HuH-7 (cell line): ENCODE measurements at places on chromosomes 4 and X.

GRCh38 chrX:129631849-129632248 is 22.9 kb downstream of the APLN start:
- DNase-seq = no peak

DNA sequence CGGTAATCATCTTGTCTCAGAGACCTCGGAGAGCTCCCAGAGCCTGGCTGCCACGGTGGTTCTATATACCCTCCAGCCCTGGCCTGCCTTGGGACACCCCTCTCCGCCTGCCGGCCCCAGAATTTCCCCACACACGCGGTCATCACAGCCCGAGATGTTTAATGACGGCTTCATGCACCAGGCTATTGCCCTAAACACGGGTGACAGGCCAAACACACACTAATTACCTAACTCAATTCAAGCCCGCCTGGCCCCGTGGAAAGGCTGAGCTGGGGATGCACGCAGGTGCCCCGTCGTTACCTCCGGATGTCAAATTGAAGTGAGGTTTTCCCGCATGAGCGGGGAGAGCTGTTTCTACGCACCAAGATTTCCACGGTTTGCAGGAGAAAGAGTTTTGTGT is 72.9 kb upstream of the PPP2R3B start:
- DNase-seq = no peak

DNA sequence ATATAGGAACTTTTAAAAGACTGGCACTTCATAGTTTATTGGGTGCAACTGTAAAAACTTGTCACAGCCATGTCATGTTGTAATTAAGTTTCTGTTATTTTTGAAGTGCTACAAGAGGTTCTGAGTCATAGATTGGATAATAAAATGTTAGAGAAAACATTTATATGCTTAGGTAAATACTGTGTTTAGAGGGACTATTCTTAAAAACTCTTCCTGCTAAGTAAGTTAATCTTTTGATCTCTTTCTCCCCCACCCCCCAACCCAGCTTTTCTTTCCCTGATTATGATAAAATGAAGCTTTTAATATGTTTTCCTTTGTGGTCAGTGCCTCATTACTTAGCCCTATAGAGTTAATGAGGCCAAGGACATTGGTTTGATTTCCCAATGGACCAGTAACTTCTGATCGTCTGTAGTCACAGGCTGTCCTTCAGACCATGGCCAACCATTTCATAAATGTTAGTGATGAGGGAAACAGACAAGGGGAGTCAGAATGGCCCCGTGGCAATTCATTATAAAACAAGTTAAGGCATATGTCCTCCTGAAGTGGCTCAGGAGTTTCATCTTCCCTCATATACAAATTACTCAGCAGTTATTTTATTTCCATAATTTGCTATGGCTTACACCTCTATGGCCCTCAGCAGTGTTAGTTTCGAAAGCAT is 3.9 kb upstream of the PDLIM5 start:
- DNase-seq = no peak

DNA sequence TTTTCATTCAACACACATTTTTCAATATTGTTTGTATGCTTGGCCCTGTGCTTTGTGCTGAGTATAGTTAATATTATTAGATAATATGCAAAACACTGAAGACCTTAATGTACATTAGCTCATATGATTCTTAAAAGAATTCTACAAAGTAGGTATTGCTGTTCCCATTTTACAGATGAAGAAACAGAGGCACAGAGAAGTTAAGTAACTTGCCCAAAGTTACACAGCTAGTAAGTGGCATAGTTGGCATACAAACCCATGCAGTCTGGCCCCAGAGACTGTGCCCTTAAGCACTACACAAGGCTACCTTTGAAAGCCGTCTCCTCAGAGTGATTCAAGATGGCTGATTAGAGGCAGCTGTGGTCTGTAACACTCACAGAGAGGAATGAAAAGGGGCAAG is 293.4 kb upstream of the F9 start:
- DNase-seq = no peak

- DNase-seq = no peak
These were observed 79.8 kb upstream of the ADGRA3 start for GRCh38 chr4:22595684-22596083.

- DNase-seq = no peak
These were observed 42.9 kb downstream of the FNIP2 start for GRCh38 chr4:158811704-158812103.

- DNase-seq = no peak
These were observed 45.8 kb upstream of the CLCN4 start for GRCh38 chrX:10110984-10111363.

DNA sequence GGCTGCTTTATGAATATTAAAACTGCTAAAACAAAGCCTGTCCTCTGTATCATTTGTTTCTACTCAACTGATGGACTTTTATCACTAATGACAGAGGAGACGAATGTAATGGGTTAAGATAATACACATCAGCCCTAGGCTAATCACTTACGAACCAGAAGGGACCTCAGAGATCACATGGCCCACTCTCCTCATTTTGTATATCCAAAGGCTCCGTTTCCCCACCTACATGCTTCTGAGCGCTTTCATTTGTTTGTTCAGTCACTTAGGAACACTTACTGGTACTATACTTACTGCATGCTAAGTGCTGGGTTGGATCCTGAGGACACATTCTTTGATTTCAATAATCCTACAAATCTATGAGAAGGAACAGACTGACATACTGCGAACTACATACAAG is 169.3 kb downstream of the CEP135 start:
- no peak for DNase-seq

DNA sequence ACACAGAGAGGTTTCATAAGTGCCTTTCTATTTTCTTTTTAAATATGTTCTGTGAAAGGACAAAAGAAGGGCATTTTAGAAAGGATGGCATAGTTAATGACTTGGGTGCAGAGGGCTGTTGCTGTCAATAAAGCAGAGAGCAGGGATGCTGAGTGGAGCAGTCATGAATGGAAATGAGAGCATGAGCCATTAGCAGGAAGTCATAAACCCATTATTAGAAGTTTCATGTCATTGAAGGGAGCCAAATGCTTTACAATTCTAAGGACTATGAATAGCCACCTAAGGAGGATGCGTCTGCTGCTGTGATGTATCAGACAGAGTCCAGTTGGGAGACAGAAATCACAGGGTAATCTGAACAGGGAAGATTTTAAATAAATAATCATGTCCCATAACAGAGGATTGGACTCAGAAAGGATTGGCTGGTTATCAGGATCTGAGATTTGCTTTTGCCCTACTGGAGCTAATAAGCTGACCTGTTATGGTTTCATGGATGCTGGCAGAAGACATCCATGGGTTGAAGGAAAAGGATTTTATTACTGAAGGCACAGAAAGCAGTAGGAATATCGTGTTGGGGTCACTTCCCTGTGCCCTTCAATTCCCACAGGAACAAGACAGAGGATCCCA is 47.5 kb upstream of the WDR19 start:
- no peak for DNase-seq

DNA sequence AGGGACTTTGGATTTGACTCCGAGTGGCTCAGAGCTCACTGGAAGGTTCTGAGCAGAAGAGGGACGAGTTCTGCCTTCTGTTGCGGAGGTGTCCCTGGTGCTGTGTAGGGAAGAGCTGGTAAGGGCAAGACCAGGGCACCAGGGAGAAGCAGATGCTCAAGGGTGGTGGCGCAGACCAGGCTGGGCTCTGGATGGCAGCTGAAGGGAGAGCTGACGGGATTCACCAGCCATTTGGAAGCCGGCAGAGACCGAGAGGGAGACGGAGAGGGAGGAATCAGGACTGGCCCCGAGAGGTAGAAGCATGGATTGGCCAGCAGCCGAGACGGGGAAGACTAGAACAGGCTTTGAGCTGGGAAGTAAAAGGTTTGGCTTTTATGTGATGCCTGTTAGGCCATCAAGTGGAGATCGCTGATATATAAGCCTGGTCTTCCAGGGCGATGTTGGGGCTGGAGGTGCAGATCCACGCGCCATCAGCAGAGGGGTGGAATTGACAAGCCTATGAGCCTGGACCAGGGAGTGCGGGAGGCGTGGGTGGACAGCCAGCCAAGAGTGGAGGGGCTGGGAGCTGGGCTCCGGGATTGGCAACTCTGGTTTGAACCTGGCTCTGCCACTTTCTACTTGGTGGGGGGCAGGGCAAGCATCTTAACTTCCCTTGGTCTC is 43.4 kb downstream of the ADRA2C start:
- no peak for DNase-seq

DNA sequence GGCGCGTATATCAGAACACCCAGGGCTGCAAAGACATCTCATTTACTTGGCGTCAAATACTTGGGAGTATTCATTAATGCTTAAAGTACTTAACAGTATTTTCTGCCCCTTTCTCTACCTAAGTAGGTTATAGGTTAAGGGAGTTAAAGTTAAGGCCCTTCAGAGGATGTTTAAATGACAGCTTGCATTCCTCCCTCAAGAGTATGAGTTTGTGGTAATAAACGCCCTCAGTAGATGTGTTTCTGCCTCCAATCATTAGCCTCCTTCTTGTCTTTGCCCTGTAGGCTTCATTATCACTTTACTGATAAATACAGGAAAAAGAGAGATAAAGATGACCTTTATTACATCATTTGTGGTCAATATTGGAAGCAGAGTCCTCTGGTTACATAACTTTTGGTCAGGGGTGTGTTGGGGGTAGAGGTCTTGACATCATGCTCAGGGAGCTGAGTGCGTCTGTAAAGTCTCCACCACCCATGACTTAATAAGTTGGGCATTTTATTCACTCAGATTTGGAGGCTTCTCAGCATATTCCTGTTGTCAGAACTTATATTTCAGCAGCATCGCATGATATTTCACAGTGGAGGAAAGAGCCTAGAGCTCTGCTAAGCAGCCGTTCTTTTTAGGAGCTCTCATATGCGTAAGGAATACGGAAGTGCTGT is 145.9 kb downstream of the CPE start:
- no peak for DNase-seq

- DNase-seq = no peak
These were observed 54.1 kb downstream of the ATRX start for GRCh38 chrX:77731821-77732419.

DNA sequence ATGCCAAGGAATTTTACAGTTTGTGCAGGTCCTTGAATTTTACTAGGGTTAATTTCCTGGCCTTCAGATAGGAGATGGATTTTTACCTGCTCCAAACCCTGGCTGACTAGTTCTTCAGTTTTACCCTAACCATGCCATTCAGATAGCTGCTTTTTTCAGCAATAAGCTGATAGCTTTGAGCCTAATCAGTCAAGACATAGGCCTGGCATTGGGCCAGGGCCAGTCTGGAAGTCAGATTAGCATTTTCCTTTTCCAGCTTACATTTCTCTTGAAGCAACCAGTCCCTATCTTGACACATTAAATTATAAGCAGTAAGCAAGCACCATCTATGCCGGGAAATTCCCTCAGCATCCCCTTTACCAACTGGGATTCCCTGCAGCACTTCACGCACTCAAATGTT is 177.1 kb downstream of the ADGRA3 start:
- DNase-seq = no peak

GRCh38 chr4:76366737-76367136 is 54.2 kb downstream of the CCDC158 start:
- DNase-seq = no peak

GRCh38 chr4:2741626-2742025 is 14.5 kb downstream of the TNIP2 start:
- no peak for DNase-seq

GRCh38 chr4:3716631-3717235 is 49.5 kb upstream of the ADRA2C start:
- DNase-seq = no peak

- no peak for DNase-seq
These were observed 384.9 kb upstream of the CNKSR2 start for GRCh38 chrX:20989361-20989760.

GRCh38 chr4:84718699-84719098 is 135.8 kb downstream of the CDS1 start:
- DNase-seq = no peak

- no peak for DNase-seq
These were observed 48.5 kb upstream of the ZNF157 start for GRCh38 chrX:47321823-47322371.

DNA sequence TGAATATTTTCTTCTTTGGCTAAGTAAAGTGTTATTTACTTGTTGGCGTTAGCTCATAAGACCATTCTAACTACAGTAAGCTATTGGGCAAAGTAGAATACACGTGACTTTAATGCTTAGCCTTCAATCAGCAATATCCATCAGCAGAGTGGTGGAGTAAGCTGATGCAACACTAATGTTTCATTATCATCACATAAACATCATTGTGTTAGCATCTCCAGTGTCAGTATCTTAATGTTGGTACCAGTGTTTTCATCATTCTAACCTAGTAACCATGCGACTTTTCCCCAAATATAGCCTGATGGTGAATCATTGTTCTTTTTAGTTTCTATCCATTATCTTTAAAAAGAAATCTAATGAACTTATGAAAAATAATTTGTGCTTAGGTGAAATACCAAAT is 48.5 kb downstream of the APOOL start:
- no peak for DNase-seq

- DNase-seq = peak; percentile 2
These were observed 1578.3 kb upstream of the TENM3 start for GRCh38 chr4:180664766-180665368.

- DNase-seq = no peak
These were observed 1112.1 kb upstream of the PRKX start for GRCh38 chrX:4825550-4825949.

DNA sequence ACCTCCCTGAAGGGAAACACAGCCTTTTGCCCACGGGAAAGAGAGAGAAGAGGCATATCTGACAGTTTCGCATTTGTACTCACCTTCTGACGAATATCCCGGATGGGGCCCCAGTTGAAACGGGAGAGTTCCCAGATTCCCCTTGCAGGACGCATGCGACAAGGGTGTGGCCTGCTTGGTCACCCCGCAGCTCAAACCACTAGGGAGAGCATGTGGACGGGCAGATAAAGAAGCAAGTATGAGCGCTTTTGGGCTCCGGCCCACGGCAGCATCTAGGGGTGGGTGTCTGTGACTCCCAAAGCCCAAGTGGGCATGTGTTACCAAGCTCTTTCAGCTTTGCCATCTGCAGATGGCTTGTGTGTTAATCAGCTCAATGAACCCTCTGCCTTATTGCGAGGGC is 70.1 kb upstream of the MED14 start:
- no peak for DNase-seq

DNA sequence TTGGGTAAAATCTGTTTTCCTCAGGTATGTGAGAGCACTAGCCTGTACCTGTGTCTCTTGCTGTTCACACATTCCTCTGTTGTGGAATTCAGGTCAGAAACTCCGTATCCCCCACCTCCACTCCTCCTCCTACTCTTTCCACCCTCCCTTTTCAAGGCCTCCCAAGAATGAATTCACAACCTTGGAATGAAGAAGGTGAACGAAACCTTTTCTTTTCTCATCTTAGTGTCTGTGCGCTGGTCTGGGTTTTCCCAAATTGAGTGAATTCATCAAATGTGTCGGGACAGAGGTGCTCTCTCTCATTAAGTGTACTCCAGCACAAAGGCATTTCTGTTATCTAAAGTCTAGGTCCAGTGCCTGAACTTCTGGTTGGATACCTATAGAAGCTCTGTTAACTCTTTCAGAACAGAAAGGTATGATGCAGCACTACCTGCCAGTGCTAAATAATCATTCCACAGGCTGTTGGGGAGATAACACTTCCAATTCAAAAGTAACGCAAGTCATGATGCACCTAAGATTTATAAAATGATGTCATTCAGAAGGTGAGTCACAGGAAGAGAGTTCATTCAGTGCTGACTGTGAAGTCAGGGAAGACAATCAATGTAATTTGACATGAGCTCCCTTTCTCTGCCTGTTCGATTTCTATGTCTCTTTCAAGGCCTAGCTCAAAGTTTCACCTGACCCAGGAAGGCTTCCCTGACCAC is 41.9 kb downstream of the COL4A6 start:
- no peak for DNase-seq

- DNase-seq = no peak
These were observed 168.4 kb downstream of the MAD2L1 start for GRCh38 chr4:119898211-119898610.
